ENCODE measurements at places on chromosomes 11 and 22.

GRCh38 chr22:37753746-37754145 lies 54.0 kb upstream of the GCAT start:
- no peak for DNase-seq

DNA sequence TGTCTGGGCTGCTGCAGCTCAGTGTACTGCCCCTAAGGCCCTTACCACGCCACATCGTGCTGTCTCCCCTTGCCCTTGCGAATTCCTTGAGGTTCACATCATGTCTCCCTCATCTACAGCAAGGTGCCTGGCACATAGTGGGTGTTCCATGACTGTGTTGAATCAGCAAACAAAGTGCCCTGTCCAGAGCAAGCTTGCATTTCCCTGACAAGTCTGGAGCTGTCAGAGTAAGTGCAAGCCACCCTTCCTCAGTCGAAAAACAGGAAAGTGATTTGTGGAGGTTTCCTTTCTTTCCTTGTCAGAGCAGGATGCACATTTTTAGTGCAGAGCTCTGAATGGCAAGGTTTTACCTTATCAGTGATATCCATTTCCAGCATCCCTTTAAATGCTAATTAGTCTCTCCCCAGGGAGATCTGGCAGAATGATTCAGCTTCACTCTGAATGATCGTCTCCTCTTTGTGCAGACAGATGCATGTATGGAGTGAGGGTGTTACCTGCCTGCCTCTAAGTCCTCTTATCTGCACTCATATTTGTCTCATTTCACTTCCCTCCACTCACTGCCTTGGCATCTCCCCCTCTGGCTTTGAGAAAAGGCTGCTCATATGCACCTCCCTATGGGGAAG lies 331.2 kb downstream of the TMEM135 start:
- no peak for DNase-seq

- no peak for DNase-seq
These were observed 33.6 kb upstream of the TECTA start for GRCh38 chr11:121067453-121067852.

- DNase-seq: peak; percentile 53
These were observed 12.1 kb downstream of the LRFN4 start for GRCh38 chr11:66868726-66869566.

GRCh38 chr22:45785458-45785857 lies 113.8 kb downstream of the ATXN10 start:
- no peak for DNase-seq

DNA sequence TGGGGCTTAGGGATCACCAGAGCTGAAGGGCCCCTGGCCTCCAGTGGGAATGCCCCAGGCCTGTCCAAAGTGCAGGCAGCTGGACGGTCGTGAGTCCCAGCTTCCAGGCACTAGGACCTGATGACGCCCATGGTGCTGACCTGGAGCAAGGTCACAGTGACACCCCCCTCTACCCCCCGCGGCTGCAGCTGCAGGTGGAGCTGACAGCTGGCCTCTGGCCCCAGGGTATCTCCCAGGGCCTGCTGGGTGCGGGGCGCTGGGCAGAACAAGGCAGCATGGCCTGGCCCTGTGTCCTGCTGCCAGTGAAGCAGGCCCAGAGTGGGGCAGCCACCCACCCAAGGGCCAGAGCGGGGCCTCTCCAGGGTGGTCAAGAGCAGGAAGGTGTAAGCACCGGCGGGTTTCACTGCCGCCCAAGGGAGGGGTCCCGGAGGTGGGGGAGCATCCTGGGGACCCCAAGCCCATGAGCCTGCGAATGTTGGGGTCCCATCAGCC lies 553 bp upstream of the TCIRG1 start:
- no peak for DNase-seq

DNA sequence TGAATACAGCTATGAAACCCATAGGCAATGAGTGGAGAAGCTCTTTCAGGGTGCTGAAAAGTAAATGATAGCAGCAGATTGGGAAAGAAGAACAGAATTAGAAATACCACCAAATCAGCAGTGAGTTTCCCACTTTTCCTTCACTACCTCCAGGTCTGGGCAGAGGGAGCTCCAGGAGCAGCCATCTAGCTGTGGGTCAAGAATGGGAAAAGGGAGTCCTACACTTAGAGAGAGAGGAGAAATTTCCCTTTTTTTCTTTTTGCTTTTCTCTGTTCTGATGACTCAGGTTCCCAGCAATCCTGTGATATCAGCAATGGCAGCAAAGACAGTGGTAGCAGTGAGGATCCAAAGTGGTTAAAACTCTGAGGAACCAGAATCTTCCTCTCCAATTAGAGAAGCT lies 263.9 kb downstream of the NXPE2 start:
- DNase-seq: no peak

- no peak for DNase-seq
These were observed 39.6 kb downstream of the SCGB1A1 start for GRCh38 chr11:62458212-62459002.

DNA sequence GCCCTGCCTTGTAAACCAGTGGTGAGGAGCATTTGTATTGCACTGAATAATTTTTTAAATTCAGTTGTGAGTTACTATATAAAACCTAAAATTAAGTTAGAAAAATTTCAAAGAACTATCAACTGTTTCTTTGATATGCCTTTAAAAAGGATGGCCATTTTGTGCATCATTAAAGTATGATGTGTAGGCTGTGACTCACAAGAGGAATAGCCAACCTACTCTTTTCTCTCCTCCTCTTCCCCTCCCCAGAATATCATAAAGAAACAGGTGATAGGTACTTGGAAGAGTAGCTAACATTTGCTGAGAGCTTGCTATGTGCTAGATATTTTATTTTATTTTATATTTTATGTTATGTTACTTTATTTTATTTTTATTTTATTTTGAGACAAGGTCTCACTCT lies 10.6 kb upstream of the PIK3C2A start:
- no peak for DNase-seq

DNA sequence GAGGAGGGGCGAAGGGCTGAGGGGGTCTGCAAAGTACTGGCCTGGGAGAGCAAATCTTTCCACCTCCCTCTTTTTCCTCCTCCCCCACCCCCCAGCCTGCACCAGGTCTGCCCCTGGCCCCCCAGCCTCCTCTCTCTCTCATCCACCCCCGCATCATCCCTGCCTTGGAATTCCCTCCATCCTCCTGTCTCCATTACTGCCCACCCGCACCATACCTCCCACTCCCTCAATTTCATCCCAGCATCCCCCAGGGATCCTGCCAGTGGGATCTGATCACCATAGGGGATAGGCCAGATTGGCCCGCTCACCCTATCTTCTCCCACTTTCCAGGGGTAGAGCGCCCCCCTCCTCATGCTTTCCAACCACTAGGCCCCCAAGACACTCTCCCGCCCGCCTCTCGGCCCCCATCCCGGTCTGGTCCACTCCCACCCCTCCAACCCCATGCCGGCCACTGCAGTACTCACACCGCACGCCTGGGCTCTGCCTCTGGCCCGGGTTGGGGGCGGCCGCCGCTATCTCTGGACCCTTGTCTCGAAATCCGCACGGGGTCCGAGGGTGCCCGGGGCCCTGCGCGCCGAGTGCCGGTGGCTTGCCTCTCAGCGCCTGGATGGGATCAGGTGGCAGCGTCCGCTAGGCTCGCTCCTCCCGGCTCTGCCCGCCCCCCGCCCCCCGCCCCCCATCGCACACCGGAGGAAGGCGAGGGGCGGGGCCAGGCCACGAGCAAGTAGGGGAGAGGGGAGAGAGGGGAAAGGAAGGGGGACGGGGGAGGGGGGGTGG lies at the start of gene GAL3ST3:
TSS of gene GAL3ST3 (minus strand) at position 615 of the 777 bp plus-strand sequence. CDS start 3,746 bp downstream, outside the sequence.
- DNase-seq: no peak

DNA sequence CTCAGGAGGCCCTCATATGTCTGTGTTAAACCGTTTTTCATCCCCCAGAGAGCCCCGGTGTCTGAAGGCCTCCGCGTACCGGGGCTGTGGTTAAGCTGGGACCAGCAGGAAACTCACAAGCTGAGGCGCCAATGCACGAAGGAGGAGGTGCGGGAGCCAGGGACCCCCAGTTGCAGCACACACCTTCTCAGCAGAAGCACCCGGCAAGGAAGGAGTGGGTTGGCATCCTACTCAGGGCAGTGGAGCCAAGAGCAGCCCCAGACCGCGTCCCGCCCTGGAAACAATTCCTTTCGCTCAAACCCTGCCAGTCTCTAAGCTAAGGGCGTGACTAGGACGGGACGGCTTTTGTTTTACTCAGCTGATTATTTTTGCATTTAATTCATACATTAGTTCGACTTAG lies 726.9 kb downstream of the BRD1 start:
- DNase-seq: no peak

DNA sequence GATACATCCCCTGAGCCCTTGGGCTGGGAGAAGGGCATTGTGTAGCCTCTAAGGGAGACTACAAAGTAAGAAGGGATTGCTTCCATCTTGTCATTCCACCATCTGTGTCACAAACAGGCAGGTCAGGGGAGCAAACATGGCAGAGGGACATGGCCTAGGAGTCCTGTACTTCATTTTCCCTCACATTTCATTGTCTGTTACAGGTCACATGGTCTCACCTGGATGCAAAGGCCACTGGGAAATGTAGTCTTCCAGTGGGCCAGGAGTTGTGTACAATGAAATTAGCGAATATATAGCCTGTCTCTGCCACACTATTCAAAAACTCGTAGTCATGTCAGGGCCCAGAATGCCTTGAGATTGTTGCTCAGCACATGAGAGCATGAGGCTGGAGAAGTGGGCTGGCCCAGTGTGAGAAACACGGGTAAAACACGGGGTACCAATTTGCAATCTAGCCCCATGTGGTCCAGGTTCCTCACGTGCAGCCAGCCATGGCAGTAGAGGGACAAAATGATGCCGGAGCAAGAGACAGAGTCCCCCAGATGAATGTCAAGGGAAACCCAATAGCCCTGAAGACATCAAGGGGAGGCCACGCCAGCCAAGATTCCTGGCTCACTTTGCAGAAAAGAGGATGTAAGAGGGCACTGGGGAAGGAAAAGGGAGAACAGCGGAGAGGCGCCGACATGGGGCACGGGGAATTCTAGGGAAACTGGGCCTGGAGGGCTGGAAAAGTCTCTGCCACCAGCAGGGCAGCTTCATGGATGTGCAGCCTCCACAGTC lies 47.7 kb upstream of the EMID1 start:
- no peak for DNase-seq

DNA sequence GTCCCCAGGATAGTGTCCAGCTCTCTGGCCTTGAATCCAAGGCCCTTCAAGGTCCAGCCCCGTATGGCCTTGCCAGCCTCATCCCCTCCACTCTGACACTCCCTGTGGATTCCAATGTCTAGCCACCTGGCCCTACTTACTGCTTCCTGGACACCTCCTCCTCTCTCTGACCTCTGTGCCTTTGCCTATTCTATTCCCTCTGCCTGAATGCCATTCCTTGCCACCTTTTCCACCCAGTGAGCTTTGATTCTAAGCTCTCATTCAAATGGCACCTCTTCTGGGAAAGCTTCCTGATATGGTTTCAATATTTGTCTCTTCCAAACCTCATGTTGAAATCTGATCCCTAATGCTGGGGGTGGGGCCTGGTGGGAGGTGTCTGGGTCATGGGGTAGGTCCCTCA lies 31.9 kb upstream of the TTLL12 start:
- no peak for DNase-seq

GRCh38 chr11:92424281-92424680 lies 199.7 kb downstream of the FAT3 start:
- no peak for DNase-seq

- no peak for DNase-seq
These were observed 1.9 kb downstream of the NEAT1 start for GRCh38 chr11:65424205-65425104.

DNA sequence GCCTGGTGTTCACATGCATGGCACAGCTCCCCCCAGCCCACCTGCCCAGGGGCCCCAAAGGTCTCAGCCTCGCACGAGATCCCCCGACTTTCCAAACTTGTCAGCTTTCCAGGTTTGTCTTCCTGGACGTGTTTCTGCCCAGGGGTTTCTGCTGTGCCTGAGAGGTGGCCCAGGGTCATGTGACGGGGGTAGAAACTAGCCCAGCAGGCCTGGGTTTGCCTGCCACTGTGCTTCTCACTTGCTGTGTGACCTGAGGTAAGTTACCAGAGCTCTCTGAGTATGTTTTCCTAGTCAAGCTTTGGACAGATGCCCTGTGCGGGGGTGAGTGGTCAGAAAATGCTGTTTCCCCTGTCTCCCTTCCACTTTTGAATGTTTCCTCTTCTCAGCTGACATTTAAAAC lies 38.3 kb upstream of the SHISAL1 start:
- DNase-seq: no peak

- DNase-seq: no peak
These were observed 27.0 kb downstream of the PITPNB start for GRCh38 chr22:27892064-27892463.

DNA sequence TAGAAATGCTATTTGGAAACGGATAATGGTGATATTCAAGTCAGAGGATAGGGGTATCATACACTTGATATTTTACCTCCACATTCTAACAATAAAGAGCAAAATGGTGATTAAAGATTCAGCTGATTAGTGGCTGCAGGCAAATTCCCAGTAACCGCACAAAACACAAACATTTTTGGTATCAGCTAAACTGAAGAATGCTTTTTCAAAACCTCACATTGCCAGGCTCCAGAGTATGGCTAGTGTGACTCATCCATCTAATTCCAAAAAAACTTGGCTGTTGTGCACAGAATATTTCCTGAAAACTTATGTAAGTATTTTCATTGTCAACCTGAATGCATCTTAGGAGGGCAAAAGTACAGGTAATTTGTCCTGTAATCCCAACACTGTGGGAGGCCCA lies 10.9 kb downstream of the SRPRA start:
- no peak for DNase-seq

DNA sequence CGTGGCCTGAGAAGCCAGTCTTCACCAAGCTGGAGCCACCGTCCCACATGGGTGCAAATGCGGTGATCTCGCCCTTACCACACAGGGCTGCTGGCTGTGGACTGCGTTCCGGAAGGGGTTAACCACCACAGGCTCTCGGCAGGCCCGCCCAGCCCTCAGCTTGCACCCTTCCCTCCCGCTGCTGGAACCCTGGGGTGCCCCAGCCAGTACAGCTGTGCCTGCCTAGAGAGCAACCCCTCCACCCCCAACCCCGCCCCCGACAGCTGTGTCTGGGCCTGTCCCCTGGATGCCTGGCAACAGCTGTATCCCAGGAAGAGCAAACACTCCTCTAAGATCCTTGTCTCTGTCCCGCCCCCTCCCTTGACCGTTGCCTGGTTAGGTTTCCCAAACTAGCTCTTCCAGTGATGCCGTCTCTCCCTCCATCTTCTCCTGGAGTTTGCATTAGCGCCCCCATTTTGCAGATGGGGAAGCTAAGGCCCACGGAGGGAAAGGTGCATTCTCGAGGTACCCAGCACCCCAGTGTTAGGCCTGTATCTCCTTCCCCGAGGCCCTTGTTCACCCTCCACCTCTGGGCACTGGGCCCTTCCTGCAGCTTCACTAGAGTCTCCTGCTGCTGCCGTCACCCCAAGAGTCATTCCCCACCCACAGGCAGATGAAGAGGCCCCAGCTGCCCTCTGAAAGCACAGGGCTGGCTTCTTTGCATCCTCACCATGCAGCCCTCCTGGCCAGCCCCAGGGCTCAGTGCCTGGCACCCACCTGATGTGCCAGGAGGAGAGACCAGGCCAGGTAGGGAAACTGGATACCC lies 12.6 kb upstream of the COX8A start:
- DNase-seq: no peak

DNA sequence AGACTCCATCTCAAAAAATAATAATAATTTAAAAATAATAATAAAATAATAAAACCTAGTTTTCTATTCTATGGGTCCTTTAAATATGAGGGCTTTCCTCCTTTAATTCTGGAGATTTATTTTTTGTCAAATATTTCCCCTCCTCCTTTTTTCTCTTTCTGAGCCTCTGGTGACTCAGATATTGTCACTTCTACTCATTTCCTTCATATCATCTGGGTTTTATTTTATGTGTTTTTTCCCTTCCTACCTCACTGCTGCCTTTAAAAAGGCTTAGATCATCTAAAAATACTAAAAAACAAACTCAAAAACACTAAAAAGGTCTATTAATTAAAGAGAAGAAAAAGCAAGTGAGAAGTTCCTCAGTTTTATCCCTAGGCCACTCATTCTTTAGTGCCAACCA lies 138.9 kb downstream of the SPON1 start:
- no peak for DNase-seq

All from activated CD8-positive, alpha-beta memory T cell treated with anti-CD3 and anti-CD28 coated beads for 1 hour (primary cell).